Stimulated activated CD4-positive, alpha-beta T cell treated with anti-CD3 and anti-CD28 coated beads, TNF-alpha, amount 100 ng/mL, for 4 hours (primary cell): ENCODE measurements at places on chromosomes 2 and 18.

- DNase-seq, result no peak
These were observed 189.8 kb upstream of the NABP1 start for GRCh38 chr2:191488135-191488534.

GRCh38 chr2:27762951-27763906 lies 8.3 kb upstream of the MRPL33 start:
- no peak for DNase-seq

DNA sequence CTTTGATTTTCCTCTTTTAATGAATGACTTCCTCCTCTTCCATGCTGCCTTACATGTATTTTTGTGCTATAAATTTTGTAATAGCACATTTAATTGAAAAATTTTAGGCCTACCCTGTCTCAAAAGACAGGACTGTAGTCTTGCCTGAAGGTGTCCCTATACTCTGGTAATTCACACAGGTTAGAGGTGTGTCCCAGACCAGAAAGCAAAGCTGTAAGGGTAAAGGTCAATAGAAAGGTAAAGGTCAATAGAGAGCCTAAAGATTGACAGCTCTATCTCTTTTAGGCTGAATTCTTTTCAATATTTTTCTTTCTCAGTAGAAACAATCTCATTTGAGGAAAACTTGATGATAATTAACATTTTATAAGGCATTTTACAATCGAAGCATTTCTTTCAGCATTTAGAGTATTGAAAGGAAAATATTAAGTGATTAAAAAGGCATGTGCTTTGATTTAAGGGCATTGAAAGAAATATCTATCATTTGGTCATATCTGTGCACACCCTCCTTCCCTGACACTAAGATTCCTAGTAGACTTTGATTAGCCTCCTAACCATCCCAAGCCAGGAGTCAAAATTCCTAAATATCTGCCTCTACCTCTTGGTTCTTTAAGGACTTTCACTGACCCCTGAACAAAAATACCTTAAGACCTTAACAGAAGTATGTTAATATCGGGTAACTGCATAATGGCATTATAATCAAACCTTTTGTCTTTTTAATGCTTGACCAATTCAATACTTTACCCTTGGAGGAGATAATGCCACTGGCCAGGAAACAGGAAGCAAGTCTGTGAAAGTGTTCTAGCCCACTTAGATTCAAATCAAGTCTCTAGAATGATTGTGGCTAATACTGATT lies 161.8 kb upstream of the DTNA start:
- DNase-seq, result no peak

DNA sequence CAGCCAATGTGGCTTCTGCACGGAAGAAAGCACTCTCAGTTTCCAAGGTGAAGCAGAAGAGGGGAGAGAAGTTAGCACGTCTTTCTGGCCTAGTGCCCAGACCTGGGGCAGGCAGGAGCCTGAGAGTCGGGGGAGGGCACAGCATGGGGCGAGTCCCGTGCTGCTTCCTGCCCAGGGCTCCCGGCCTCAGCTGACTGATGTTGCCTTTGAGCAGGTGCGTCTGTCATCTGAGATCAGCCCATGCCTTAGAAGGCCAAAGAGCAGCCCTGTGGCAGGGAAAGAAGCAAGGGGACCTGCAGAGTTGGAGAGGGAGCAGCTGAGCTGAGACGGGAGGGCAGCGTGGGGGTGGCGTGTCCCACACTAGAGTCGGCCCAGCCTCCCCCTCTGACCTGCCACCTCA lies 3.3 kb downstream of the KCNIP3 start:
- DNase-seq, result no peak

DNA sequence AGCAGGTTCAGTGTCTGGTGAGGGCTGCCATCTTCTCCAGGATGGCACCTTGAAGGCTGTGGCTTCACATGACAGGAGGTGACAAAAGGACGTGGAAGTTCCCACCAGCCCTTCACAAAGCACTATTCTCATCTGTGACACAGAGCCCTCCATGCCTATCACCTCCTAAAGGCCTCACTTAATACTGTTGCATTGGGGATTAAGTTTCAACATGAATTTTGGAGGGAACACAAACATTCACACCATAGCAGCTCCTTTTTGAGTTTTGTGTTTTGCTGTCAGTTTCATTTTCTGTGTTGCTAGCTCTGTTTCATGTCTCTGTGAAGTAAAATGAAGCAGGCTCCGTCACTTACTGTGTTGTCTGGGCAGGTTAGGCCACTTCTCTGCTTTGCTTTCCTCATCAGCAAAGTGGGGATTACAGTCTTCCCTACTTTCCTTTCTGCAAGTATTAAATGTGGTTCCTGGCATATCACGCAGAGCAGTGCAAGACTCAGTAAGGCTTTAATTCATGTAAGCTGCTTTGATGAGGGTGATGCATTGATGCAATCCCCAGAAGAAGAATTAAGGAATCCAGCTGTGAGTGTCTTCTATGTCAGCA lies 31.6 kb downstream of the LIMS1 start:
- DNase-seq, result no peak

DNA sequence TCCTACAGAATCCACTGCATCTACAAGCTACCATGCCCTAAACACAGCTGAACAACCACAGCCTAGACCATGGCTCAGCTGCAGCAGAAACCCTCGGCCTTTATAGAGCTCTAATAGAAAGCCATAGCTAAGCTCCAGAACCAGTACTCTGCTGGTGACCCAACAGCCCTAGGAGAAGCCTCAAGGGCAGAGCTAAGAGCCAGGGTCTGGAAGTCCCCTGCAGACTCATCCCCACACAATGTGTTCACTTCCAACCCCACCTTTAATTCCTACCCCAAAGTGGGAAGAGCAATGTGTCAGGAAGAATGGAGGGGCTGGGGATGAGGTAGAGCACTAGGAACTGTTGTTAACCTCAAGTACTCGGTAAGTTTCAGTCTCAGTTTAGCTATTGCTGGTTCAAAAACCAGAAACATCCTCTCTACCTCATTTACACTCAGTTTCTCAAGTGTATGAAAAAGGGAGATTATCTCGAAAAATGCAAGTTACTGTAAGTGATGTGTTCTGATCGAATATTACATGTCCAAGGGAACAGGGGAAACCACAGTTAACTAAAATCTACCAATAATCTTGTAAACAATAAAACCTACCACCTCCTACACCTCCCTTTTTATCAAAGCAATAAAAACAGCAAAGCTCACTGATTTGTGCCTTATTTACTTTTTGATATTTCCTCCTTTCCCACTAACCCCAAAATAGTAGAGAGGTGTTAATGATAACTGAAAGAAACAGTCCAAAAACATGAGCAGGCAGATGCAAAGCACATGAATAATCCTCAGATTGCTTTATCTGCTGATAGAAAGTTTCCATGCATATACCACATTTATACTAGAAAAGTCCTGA lies 36.2 kb downstream of the THADA start:
- no peak for DNase-seq
